ENCODE measurements at places on chromosomes 2 and 18.

DNA sequence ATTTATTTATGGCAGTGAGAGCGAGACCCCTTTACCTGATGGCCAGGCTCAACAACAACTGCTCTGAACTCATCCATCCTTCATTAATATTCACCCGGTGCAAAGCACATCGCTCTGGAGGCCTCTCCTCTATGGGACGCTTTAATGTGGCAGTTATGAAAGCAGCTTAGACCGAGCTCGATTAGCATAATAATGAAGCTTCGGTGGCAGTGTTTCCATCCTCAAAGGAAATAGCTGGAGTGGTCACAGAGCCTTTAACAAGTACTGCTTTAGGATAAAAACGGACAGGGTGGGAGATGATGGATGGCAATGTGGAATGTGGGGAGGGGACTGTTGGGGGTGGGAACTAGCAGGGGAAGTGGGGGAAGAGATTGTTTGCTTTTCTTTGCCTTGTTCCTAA is 243.9 kb downstream of the SLC4A3 start:
- DNase-seq = no peak

- DNase-seq = no peak
These were observed 65.4 kb downstream of the POLE4 start for GRCh38 chr2:75023666-75024455.

- peak; percentile 25 for DNase-seq
These were observed 83.8 kb downstream of the NPAS2 start for GRCh38 chr2:100903534-100904258.

GRCh38 chr2:142870526-142870925 is 6.9 kb upstream of the KYNU start:
- no peak for DNase-seq

GRCh38 chr2:117058366-117058765 is 756.1 kb upstream of the DDX18 start:
- no peak for DNase-seq

DNA sequence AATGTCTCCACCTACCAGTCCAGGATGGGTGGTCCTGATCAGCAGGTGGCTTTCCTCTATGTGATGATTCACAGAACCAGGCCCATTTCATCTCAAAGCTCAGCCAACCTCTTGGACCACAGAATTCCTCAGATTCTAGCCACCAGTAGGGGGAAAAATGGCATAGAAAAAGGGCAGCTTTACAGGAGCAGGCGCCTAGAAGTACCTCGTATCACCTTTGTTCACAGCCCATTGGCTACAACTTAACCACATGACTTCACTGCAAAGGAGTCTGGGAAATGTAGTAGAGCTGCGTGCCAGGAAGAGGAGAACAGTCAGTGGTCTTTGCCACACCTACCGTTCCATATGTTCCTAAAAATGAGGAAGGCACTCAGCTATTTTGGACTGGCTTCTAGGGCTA is 62.8 kb upstream of the DTNA start:
- DNase-seq = no peak
